ENCODE measurements at places on chromosomes 3 and 15.

GRCh38 chr3:108755686-108756085 is 1.5 kb downstream of the RETNLB start:
- DNase-seq: no peak

DNA sequence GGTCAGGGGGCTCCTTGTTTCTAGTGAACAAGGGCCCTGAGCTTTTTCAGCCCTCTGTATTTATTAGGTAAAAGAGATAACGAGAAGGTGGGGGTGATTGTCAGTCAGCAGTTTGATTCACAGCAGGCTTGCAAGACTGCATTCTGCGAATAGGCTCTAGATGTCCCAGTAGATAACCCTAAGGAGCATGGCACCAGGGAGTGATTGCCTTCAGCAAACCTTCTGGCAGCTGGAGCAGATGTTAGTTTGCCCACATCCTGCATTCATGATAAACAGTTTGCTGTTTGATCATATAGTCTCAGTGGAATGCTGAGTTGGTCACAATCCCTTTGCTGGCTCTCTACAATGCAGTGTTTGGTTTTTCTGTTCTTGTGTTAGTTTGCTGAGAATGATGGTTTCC is 161.3 kb upstream of the GADL1 start:
- no peak for DNase-seq

GRCh38 chr3:117441851-117442250 is 732.3 kb downstream of the TUSC7 start:
- no peak for DNase-seq

- DNase-seq: no peak
Observed at GRCh38 chr3:137468446-137468845, 295.7 kb upstream of the SOX14 start.

DNA sequence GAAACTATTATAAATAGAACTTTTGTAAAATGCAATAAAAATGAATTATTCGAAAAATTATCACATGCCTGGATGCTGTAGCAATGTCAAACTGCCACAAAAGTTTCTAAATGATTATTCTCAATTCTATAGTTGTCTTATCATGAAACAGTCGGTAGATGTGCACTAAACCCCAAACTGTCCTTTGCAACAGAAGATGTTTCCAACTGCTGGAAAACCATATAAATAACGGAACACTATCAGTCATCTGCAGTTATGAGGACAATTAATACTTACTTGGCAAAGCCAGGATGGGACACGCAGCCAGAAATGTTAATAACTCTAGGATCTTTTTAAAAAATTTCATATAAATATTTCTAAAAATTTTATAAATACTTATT is 17.5 kb downstream of the EMC4 start:
- no peak for DNase-seq

- peak; percentile 29 for DNase-seq
Observed at GRCh38 chr3:23806534-23807423, 1.0 kb downstream of the UBE2E1 start.
